GM12892 (cell line): ENCODE measurements at places on chromosomes 16 and 17.

DNA sequence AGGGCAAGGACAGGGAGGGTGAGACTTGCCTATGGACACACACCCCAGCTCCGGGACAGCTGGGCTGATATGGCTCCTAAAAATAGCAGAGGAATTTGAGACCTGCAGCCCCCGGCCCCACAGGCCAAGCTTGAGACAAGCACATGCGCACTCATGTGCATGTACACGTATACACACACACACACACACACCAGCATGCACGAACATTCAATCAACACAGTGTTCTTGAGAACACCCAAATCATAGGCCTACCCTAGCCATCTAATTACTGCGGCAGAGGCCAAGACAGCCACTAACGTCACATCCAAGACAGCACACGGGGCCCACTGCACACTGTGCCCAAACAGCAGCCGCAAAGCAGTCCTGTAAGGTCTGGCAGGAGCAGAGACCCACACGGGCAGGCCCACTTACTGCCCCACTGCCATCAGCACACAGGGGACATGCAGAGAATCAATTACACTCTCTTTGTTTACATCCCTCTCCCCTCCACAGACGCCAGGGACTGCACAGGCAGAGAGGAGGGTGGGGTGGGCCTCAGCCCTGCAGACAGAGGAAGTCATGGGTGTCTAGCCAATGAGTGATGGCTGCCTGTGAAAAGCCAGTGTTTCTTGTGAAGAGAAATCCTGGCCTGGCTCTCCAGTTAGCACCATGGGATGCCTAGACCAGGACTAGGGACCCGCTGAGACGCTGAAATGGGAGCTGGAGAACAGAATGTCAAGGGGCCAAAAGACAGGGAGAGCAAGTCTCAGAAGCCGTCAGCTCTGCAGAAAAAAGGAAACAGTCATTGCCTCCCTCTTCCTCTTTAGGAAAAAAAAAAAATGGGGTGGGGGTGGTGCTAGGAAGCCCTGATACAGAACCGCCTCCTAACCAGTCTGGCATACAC is 39.3 kb downstream of the MYO18A start:
- DNase-seq: no peak

DNA sequence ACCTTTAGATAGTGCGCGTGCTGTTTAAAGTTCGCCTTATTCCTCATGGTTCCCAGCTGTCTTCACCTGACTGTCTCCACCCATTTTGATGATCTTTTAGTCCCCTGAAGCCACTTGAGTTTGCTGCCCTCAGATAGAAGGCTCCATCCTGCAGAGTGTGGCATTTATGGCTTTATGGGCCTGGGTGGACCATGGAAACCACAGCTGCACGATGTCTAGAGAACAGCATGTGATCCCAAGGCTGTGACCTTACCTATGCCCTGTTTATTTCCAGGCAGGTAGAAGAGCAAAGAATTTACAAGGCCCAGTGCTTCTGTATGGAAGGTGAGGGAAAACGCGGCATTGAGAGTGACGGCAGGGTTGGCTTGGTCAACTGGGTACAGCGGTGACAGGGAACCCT is 356.9 kb downstream of the SLC39A11 start:
- DNase-seq: no peak

GRCh38 chr17:39197380-39198185 is at the start of gene CACNB1:
Gene CACNB1 (minus strand): TSS chr17:39197669. CDS start chr17:39197495, 174 bp downstream.
- peak; percentile 80 for DNase-seq

- no peak for DNase-seq
These were observed 195.1 kb upstream of the DYNLRB2 start for GRCh38 chr16:80345701-80346100.

DNA sequence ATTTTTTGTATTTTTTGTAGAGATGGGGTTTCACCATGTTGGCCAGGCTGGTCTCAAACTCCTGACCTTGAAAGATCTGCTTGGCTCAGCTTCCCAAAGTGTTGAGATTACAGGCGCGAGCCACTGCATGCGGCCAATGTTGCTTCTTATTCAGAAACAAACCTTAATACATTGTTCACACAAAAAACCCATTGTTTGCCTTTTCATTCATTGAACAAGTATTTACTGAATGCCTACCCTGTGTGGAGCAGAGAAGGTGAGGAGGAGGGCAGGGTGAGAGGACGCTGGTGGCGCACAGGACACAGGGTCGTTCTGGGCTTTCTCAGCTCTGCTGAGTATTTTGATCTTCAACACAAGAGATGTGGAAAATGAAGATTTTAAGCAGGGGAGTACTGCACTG is 8.0 kb upstream of the KRT23 start:
- DNase-seq: no peak

DNA sequence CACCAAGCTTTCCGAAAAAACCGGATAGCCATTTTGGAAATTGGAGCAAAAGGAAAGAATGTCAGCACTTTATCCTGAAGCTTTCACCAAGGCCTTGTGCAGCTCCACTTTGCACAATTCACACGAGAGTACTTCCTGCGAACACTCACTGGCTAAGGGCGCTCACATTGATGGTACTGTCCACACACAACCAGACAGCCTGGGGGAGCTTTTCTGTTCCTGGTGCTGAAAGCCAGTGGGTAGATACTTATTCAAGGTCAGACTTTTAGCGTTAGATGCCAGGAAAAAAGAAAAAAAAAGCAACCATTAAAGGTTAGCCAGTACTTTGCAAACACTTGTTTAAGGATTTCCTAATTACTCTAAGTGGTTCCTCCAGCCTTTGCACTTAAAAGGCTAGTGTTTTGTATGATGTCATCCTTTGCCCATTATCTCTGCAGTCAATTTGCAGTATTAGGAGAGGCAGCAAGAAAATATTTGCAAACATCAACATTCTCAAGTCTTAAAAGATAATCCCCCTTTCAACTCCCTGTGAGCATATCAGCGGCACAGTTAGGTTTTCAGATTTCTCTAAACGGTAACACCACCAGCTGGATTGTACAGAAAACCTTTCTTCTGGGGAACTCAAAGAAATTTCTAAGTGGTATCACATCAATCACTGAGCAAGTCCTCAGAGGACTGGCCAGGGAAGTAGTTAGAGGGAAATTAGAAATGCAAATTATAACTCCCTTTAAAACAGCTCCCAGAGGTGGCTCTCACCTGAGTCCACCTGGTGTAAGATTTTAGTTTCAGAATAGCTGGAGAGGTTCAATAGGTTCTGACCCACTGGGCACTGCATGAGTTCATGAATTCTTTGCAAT is 243.4 kb upstream of the IRX5 start:
- no peak for DNase-seq

DNA sequence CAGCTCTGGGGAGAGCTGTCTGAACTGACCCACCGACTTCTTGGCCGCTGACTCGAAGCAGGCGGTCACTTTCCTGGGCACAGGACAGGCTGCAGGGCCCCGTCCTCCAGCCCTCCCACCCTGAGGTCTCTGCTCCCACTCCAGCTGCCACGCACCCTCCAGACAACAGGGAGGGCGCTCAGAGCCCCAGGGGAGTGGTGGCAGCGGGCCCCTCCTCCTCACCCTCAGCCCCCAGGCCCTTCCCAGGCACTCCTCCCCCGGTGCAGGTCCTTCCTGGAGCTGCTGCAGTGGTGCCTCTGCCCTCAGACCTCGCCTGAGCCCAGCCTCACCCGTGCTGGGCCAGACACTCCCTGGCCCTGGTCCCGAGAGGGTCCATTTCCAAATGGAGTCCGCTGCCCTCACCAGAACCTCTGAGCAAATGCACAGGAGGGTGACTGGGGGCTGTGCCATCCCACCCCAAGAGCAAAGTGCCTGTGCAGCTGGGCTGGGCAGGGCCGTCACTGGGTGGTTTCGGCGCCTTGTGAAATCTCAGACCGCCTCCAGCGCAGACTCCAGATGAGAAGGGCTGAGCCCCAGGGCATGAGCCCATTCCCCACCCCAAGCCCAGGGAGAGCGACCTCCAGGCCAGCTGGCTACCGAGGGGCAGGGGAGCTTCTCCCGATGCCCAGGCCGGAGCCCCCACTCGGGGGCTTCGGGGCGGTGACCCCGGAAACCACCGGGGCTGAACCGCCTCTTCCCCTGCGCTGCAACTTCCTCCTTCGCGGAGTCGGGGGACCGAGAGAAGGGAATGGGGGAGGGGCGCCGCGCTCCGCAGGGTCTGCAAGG is 717 bp downstream of the CYBA start:
- DNase-seq: peak; percentile 72

- DNase-seq: no peak
These were observed 52.5 kb downstream of the BANP start for GRCh38 chr16:88003736-88004135.

- DNase-seq: no peak
These were observed 63.3 kb upstream of the HSBP1 start for GRCh38 chr16:83744441-83744981.

- DNase-seq: no peak
These were observed 1.5 kb downstream of the NDRG4 start for GRCh38 chr16:58501242-58502131.

DNA sequence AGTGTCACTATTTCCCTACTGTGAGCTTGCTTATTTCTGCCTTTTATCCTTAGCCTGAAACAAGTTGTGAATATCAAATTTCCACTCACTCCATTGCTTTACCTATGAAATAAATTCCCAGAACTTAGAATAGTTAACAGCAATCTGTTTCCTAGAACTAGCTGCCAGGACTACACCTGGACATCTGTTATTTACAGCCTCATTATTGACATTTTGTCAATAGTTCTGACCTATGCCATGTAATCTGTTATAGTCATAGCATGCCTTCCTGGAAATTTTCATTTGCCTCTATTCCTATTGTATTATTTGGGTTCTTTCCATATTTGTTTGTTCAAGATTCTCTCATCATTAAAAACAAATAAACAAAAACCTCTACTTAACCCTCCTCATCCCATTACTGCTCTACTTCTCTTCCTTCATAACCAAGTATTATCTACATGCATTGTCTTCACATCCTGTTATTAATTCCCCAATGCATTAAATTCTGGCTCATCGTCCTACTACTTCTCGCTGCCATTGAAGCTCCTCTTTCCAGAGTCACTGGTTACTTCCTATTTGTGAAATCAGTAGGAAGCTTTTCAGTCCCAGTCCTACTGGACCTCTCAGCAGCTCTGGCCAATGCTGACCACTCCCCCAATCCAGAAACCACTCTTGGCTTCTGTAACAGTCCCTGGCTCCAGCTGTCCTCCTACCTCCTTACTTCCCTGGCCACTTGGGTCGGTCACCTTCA is 55.3 kb downstream of the PIGL start:
- DNase-seq: no peak

- DNase-seq: no peak
These were observed 120.3 kb downstream of the RBFOX3 start for GRCh38 chr17:79490530-79490929.

GRCh38 chr17:17403899-17404576 is 72.8 kb upstream of the MED9 start:
- DNase-seq: no peak

DNA sequence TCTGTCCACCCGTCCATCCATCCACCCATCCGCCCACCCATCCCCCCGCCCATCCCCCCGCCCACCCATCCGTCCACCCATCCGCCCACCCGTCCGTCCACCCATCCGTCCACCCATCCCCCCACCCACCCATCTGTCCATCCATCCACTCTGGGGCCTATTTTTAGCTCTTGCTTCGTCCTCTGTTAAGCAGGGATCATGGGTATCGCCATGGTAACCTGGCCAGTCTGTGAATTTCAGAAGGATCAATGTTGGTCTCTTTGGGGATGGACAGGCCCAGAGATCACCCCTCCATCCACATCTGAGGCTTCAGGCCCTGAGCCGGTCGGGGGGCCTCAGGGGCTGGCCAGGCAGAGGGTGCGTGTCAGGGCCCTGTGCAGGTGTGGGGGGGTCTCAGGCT is 15.2 kb upstream of the DPEP1 start:
- DNase-seq: no peak

- no peak for DNase-seq
These were observed 53.3 kb downstream of the RNF112 start for GRCh38 chr17:19464031-19465026.

- no peak for DNase-seq
These were observed 132.6 kb downstream of the ZNF778 start for GRCh38 chr16:89349947-89350633.

DNA sequence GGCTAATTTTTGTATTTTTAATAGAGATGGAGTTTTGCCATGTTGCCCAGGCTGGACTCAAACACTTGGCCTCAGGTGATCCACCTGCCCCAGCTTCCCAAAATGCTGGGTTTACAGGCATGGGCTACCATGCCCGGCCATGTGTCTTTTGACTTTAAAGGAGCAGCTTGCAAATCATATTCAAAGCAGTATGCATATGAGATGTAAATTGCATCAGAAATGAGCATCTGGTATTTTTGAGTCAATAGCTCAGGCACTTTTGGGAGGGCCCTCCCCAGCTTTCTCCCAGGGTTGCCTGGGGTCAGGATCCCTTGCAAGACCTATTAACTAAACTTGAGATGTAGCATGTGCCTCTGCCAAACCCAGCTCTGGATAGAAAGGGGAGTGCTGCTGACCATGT is 21.5 kb downstream of the EPOP start:
- no peak for DNase-seq

DNA sequence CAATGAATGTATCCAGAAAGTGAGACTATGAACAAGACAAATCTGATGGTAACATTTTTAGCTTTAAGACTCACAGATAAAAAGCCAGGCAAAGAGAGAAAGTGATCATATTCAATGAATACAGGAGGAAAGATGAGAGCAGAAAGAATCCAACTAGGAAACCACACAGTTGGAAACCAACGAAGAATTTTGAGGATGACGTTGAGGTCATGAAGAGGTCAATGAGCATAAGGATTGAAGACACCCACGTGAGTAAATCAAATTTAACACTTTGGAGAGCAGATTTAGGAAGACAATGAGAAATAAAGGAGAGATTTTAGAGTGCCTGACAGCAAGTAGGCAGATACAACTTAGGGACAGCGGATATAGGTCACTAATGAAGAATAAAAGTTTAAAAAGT is 948.1 kb downstream of the KCNJ2 start:
- no peak for DNase-seq

DNA sequence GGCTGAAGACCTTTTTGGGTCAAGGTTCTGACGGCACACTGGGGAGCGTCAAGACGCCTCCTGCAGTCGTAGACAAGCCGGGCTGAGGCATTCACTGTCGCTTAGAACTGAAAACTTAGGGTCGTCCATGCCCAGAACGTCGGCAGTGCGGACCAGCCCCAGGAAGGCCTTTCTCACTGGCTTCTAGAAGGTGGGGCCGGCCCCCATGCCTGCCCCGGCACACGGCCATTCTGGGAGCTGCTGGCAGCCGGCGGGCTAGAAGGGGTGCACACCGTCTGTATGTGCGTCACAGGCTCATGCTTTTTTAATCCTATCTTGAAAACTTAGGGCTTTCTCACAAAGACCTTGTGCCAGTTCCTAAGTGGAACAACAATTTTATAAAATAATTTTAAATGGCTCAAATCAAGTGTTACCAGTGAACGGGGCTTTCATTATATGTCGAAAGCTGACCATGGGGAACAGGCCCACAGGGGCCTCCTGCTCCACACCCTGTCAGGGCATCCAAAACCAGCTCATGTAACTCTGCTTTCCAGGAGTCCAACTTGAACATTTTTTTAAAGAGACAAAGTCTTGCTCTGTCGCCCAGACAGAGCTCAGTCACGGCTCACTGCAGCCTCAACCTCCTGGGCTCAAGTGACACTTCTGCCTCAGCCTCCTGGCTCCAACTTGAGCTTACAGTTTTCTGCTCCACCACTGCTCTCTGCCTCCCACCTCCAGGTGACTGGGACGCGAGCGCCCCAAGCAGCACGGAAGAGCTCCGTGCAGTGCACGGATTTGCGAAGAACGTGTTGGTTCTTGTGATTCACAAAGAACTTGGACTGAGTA is 111.2 kb downstream of the ANKRD11 start:
- no peak for DNase-seq

- peak; percentile 85 for DNase-seq
These were observed 14.4 kb downstream of the HID1 start for GRCh38 chr17:74957935-74958740.
